ENCODE measurements at places on chromosomes 3 and 15.

GRCh38 chr3:57061556-57061955, 1.1 kb downstream of the SPATA12 start:
- H3K4me3 ChIP-seq: no peak overlapping the region
- H3K4me1 ChIP-seq: no peaks in the 10 kb centered on the region
- H3K36me3 ChIP-seq: no peaks in the 10 kb centered on the region
- DNase-seq: no peak

DNA sequence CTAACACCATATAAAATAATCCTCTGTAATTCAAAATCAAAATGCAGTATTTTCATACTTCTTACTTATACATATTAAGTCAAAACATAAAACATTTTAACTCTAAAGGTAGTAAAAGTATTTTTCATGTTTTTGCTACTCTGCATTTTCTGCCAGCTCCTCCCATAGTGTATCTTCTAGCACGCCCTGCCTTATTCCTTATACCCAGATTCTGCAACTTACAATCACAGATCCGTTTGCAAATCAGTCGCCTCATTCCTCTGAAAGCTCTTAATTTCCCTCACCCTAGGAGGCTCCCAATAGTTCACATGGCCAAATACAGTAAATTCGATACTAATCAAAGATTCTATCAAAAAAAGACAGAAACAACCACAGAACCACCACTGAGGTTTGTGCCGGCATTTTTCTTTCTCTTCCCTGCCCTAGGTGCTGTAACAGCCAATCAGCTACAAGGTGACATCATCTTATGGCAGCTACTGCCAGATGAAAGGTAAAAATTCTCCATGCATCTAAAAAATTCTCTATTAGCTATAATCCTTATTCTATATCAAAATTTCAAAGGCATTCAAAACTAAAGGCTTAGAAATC, 72.9 kb downstream of the CLASP2 start:
- H3K36me3 ChIP-seq: peaks cover 3% of the 10 kb centered on the region
- H3K4me1 ChIP-seq: peaks cover 12% of the 10 kb centered on the region
- no peak overlapping the region for H3K27ac ChIP-seq
- H3K4me3 ChIP-seq: peak overlapping the region; percentile 69
- DNase-seq: peak; percentile 29
- H3K27me3 ChIP-seq: no peaks in the 10 kb centered on the region

- no peak for DNase-seq
- H3K27ac ChIP-seq: no peak overlapping the region
- H3K36me3 ChIP-seq: no peaks in the 10 kb centered on the region
- no peaks in the 10 kb centered on the region for H3K4me1 ChIP-seq
- no peaks in the 10 kb centered on the region for H3K27me3 ChIP-seq
These were observed 72.6 kb downstream of the CCR1 start for GRCh38 chr3:46135475-46135874.

GRCh38 chr3:181719991-181720680, 8.4 kb downstream of the SOX2 start:
- peaks cover 11% of the 10 kb centered on the region for H3K4me1 ChIP-seq
- H3K27me3 ChIP-seq: peaks cover 100% of the 10 kb centered on the region
- H3K4me3 ChIP-seq: no peak overlapping the region
- DNase-seq: no peak
- H3K36me3 ChIP-seq: peaks cover 20% of the 10 kb centered on the region

GRCh38 chr3:197007953-197008352, 21.7 kb downstream of the MELTF start:
- peaks cover 8% of the 10 kb centered on the region for H3K4me1 ChIP-seq
- H3K27ac ChIP-seq: no peak overlapping the region
- peaks cover 2% of the 10 kb centered on the region for H3K36me3 ChIP-seq
- peaks cover 3% of the 10 kb centered on the region for H3K27me3 ChIP-seq
- DNase-seq: no peak

DNA sequence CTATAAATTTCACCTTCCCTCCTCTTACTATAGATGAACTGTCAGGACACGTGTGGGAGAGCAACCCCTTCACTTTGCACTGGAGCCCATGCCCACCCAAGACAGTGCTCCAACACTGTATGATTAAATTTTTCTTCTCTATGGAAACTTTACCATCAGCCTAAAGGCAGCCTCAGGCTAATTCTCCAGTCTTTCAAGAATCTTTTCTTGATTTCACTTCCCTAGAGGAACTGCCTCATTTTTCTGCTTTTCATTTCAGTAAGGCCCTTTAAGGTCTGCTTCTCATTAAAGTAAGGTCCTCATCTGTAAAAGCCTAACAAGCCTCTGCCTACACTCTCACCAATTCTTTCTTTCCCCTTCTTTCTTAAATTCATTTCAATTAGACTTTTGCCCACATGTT, 137.3 kb downstream of the KCNMB2 start:
- H3K27ac ChIP-seq: no peak overlapping the region
- no peaks in the 10 kb centered on the region for H3K36me3 ChIP-seq
- no peak overlapping the region for H3K4me3 ChIP-seq
- H3K27me3 ChIP-seq: no peaks in the 10 kb centered on the region

- DNase-seq: no peak
- no peak overlapping the region for H3K4me3 ChIP-seq
- H3K27ac ChIP-seq: no peak overlapping the region
- H3K4me1 ChIP-seq: peaks cover 2% of the 10 kb centered on the region
- H3K36me3 ChIP-seq: peaks cover 36% of the 10 kb centered on the region
These were observed 166.9 kb downstream of the IGF1R start for GRCh38 chr15:98815207-98815606.

DNA sequence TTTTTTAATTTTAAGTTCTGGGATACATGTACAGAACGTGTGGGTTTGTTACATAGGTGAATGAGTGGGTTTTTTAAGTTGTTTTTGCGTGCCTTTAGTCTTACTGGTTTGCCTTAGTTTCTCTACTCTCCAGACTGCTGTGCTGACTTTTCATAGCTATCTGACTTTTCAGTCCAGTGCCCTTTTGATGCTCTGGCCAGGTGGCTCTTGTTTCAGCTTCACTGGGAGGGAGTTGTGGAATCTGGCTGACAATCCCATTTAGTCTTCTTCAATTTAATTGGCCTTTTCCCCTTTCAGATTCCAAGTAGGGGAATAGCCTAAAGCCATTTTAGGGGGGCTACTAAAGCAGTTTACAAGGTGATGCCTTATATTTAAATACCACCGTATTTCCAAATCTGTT, 30.1 kb downstream of the FNDC3B start:
- peaks cover 4% of the 10 kb centered on the region for H3K36me3 ChIP-seq
- no peak overlapping the region for H3K27ac ChIP-seq
- H3K4me3 ChIP-seq: no peak overlapping the region
- no peaks in the 10 kb centered on the region for H3K27me3 ChIP-seq
- peaks cover 26% of the 10 kb centered on the region for H3K4me1 ChIP-seq
- DNase-seq: no peak

- peak overlapping the region; percentile 93 for H3K4me3 ChIP-seq
- peak overlapping the region; percentile 89 for H3K27ac ChIP-seq
- peak; percentile 71 for DNase-seq
These were observed 1.1 kb downstream of the TKT start for GRCh38 chr3:53254509-53255422.

- no peak overlapping the region for H3K4me3 ChIP-seq
- H3K36me3 ChIP-seq: no peaks in the 10 kb centered on the region
- no peak overlapping the region for H3K27ac ChIP-seq
- DNase-seq: no peak
- no peaks in the 10 kb centered on the region for H3K27me3 ChIP-seq
- H3K4me1 ChIP-seq: peaks cover 41% of the 10 kb centered on the region
These were observed 4.4 kb upstream of the CD200R1 start for GRCh38 chr3:112979244-112979832.

GRCh38 chr3:13976469-13976868, 96.6 kb upstream of the WNT7A start:
- H3K27me3 ChIP-seq: no peaks in the 10 kb centered on the region
- H3K4me3 ChIP-seq: no peak overlapping the region
- DNase-seq: no peak

- DNase-seq: no peak
- no peak overlapping the region for H3K27ac ChIP-seq
- H3K27me3 ChIP-seq: peaks cover 33% of the 10 kb centered on the region
These were observed 79.4 kb upstream of the FAM98B start for GRCh38 chr15:38374556-38374955.

DNA sequence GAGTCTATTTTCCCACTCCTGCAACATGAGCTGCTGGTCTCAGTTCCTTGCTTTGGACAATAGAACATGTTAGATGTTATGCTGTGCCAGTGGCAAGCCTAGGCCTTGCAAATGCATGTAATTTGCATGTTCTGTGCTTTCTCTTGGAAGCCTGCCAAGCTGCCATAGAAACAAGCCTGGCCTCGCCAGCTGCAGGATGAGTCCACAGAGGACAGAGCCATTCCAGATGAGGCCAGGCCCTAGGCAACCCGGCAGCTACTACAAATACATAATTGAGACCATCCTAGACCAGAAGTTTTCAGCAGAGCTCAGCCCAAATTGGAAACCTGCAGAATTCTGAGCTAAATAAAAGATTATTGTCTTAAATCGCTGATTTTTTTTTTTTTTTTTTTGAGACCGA, 39.6 kb downstream of the TRIM69 start:
- peaks cover 8% of the 10 kb centered on the region for H3K4me1 ChIP-seq
- no peaks in the 10 kb centered on the region for H3K27me3 ChIP-seq

GRCh38 chr3:170656284-170656683, 70.4 kb upstream of the SLC7A14 start:
- H3K27me3 ChIP-seq: peaks cover 16% of the 10 kb centered on the region
- no peaks in the 10 kb centered on the region for H3K36me3 ChIP-seq
- H3K4me3 ChIP-seq: no peak overlapping the region

GRCh38 chr15:58331913-58332675, 99.7 kb upstream of the LIPC start:
- peak overlapping the region; percentile 93 for H3K27ac ChIP-seq
- H3K4me1 ChIP-seq: peaks cover 39% of the 10 kb centered on the region
- DNase-seq: peak; percentile 87
- H3K36me3 ChIP-seq: peaks cover 2% of the 10 kb centered on the region
- H3K27me3 ChIP-seq: no peaks in the 10 kb centered on the region

GRCh38 chr15:33119273-33119672, 75.2 kb downstream of the FMN1 start:
- no peak overlapping the region for H3K4me3 ChIP-seq
- DNase-seq: no peak
- no peaks in the 10 kb centered on the region for H3K4me1 ChIP-seq
- H3K27ac ChIP-seq: no peak overlapping the region
- no peaks in the 10 kb centered on the region for H3K27me3 ChIP-seq

GRCh38 chr15:50968353-50968752, 59.9 kb downstream of the AP4E1 start:
- DNase-seq: no peak
- no peak overlapping the region for H3K4me3 ChIP-seq
- no peaks in the 10 kb centered on the region for H3K27me3 ChIP-seq
- peaks cover 87% of the 10 kb centered on the region for H3K36me3 ChIP-seq

- H3K4me1 ChIP-seq: peaks cover 39% of the 10 kb centered on the region
- no peaks in the 10 kb centered on the region for H3K27me3 ChIP-seq
- peak overlapping the region; percentile 76 for H3K4me3 ChIP-seq
- peak overlapping the region; percentile 75 for H3K27ac ChIP-seq
- DNase-seq: no peak
- H3K36me3 ChIP-seq: peaks cover 11% of the 10 kb centered on the region
These were observed 790 bp downstream of the LAMP3 start for GRCh38 chr3:183161552-183162336.

GRCh38 chr3:58292866-58293265, 13.2 kb upstream of the RPP14 start:
- H3K4me1 ChIP-seq: no peaks in the 10 kb centered on the region
- H3K27me3 ChIP-seq: no peaks in the 10 kb centered on the region
- no peak for DNase-seq
- peak overlapping the region; percentile 55 for H3K27ac ChIP-seq
- H3K4me3 ChIP-seq: no peak overlapping the region

DNA sequence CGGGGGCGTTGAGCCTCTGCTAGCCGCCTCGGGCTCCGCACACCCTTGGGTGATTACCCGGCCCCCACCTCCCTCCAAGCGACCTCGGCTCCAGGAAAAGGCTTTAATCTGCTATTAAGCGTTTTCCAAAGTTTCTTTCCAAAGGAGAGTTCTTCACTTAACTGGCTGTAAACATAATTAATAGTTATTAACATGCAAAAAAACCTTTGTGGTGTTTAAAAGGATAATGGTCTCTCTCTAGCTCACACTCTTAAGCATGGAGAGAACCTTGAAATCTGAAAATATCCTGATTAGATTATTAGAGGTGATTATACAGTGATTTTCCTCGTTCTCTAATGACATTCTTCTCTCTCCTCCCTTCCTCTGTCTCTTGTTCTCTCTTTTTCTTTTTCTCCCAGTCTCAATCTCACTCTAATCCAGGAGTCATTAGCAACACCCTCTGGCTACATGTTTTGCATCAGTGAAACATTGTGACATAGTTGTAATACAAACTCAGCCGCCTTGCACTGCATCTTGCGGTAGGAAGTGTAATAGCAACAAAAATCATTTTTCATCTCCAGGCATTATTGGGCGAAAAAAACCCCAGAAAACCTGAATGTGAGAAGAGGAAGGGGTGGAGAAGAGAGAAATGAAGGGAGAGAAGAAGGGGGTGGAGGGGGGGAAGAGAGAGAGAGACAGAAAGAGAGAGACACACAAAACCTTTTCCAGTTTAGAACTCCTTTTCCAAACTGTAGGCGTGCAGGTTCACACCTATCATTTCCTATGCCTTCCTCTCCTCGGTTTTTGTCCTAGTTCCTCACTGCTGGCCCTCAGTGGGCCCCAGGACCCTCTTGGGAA, 24.4 kb downstream of the NR2F2 start:
- DNase-seq: no peak
- H3K4me1 ChIP-seq: peaks cover 23% of the 10 kb centered on the region
- peaks cover 66% of the 10 kb centered on the region for H3K27me3 ChIP-seq
- H3K27ac ChIP-seq: no peak overlapping the region
- H3K4me3 ChIP-seq: no peak overlapping the region

DNA sequence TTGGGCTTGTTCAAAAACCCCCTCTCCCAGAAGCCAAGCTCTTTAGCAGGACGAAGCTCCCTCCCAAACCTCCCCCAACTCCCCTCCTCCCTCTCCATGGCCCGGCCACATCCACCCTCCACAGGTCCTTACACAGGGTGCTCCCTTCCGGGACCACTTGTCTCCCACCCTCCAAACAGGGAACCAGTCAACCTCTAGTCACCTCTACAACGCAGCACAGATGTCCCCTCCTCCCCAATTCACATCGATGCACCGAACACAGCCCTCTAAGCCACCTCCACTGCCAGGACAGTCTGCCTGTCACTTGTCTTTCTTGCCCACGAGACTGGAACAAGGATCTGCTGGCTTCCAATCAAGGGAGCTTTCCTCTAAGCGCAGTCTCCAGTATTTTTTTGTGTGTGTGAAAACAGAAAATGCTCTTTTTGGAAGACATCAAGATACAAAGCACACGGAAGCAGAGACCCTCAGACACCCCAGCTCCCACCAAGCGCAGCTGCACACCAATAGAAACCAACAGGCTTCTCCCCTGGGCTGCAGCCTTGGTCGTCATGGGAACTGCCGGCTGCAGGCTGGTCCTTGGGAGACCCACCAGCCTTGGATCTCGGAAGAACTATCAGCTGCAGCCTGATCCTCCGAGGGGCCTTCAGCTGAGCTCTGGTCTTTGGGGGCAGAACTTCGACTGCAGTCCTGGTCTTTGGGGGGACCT, 26.5 kb downstream of the IQSEC1 start:
- H3K27ac ChIP-seq: peak overlapping the region; percentile 46
- no peaks in the 10 kb centered on the region for H3K27me3 ChIP-seq
- H3K4me3 ChIP-seq: no peak overlapping the region
